Tracheal epithelial cell (primary cell): ENCODE measurements at places on chromosomes 6 and 20. TPM values are rescaled to one million over a fixed set of nuclear protein-coding genes. Genes with fewer than 3 reads are reported as not detected.

The MCCD1 gene
- not detected in 2 replicates for total RNA-seq

The NR2E1 gene
- not detected in 2 replicates for total RNA-seq

The PRL gene
- total RNA-seq, result not detected in 2 replicates

The PPP1R3G gene
- total RNA-seq, result 3.2 and 3.4 TPM in 2 replicates

The SLC17A3 gene
- 0.72 TPM in 1 of 2 replicates, not detected in the other for total RNA-seq

The RNGTT gene
- total RNA-seq, result 20.7 and 25.1 TPM in 2 replicates

The RIPOR3 gene
- 0.64 and 2.7 TPM in 2 replicates for total RNA-seq

The SLC35D3 gene
- under 0.01 TPM in 1 of 2 replicates, not detected in the other for total RNA-seq

The MED20 gene
- 21.0 and 42.0 TPM in 2 replicates for total RNA-seq

The COL9A1 gene
- total RNA-seq, result under 0.01 TPM in 1 of 2 replicates, not detected in the other

The PLG gene
- not detected in 2 replicates for total RNA-seq

The TRIM15 gene
- total RNA-seq, result under 0.01 TPM in 1 of 2 replicates, not detected in the other

The F13A1 gene
- under 0.01 TPM in 1 of 2 replicates, not detected in the other for total RNA-seq

The CTCFL gene
- total RNA-seq, result not detected in 2 replicates

The SLC32A1 gene
- total RNA-seq, result not detected in 2 replicates
